ENCODE measurements at places on chromosomes 7 and 10. TPM values are rescaled to one million over a fixed set of nuclear protein-coding genes. Genes with fewer than 3 reads are reported as not detected.

DNA sequence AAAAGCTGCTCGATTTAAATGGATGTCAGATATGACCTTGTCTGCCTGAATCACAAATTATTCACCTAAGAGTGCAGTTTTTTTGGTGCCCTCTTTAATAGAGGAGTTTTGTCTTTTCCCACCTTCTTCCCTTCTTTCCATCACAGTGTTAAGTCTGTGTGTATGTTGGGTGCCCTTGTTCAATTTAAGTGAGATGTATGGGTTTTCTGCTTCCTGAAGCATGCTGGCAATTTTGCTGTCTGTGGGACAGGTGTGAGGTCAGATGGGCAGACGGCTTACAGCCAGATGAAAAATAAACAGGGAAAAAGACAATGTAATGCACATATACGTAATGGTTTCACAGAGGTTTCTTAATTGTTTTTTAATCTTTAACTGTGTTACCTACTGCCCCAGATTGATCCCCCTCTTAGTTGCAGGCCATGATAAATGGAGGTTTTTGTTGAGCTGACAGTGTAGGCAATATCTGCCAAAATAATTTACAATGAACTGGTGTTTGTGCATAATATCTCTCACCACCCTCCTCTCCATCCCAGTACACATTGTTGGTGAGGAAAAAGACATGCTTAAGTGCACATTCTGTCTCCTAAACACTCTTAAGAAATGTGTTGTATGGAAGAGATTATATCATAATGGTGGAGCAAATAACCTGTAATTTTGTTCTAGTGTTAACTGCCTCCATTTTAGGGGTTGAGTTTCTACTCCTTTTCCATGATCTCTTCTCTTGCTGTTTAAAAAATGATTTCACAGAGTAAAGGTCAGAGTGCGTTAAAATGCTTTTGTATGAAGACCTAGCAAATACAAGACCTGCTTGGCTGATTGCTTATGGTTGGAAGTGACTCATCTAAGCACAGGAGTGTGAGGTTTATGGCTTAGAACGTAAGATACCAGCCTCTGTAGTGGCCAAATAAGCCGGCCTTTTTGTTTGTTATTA, 123.9 kb downstream of the LRRC4 start:
- DNase-seq: peak; percentile 72

DNA sequence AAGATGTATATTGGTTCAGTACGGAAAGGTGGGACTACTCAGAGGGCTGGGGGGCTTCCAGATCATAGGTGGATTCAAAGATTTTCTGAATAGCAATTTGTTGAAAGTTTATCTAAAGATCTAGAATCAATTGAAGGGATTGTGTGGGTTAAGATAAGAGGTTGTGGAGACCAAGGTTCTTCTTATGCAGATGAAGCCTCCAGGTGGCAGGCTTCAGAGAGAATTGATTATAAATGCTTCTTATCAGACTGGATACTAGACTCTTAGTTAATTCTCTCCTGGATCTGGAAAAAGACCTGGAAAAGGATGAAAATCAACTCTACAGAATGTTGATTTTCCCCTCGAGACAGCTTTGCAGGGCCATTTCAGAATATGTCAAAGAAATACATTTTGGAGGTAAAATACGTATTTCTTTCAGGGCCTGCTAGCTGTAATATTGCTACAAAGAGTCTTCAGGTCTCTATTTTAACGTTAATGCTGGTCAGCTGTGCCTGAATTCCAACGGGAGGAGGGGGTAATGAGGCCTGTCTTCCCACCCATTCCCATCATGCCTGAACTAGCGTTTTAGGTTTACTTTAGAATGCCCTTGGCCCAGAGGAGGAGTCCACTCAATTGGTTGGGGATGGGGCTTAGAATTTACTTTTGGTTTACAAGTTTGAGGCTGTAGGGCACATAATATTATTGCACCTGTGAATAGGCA, 12.8 kb upstream of the GPR15LG start:
- DNase-seq: no peak

- DNase-seq: no peak
These were observed 77.5 kb downstream of the HGF start for GRCh38 chr7:81692146-81692905.

DNA sequence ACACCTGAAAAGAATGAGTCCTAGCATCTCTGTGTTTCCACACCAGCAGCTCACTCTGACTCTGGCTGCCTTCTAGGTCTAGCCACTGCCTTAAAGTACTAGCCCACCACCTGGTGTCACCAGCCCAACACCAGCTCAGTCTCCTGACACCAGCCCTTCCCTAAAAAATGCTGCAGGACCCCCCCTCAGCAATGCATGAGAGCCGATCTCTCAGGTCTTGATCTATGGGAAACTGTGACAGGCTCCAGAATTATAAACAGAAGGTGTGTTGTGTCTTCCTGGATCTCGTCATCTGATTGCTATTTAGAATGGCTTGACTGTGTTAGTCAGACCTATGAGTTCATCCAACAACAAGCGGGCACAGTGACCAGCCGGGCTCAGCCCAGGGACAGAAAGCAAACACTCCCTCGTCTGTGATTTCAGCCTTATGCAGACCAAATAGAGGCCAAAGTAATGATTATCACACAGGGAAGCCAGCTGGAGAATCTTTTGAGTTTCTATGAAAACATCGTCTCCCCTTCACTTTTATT, 66.6 kb downstream of the CUBN start:
- DNase-seq: no peak

DNA sequence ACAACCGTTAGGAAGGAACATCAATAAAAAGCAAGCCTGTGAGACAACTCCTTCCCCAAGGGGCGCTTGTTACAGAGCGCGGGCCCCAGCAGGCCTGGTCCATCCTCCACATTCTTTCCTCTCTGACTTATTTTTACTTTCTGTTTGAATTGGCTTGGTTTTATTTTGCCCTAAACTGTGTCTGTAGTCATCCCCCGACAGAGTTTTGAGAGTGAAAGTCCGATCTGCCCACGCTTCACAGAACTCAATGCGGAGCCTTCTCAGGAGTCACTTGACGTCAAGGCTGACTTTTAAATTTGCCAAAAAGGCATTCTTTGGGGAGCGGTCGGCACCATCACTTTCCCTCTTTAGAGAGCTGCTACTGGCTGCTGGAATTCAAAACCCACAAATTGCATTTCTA, 150.1 kb upstream of the KLF6 start:
- peak; percentile 37 for DNase-seq

DNA sequence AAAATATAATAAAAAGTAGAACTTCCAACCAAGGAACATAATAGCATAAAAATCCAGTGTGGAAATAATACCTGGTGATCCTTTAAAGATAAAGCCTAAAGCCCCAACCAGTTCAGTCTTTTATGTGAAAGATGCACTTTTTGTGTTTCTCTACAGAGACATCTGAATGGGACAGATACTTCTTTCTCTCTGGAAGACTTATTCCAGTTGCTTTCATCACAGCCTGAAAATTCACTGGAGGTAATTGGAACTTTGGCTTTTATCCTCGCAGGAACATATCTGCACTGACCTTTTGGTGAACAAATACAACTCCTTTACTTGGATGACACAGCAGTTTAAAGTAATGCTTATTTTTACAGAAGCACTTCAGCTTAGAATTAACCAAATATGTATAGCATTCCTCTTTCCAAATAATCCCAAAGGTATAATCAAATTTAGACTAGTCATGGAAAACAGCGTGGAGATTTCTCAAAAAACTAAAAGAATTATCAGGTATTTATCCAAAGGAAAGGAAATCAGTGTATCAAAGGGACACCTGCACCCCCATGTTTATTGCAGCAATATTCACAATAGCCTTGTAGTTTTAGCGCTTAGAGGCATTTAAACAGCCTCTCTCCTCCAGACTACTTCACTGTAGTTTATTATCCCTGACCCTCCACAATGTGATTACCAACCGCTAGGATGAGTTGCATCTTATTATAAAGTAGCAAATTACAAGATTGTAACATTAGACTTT, 16.8 kb downstream of the HNRNPA2B1 start:
- no peak for DNase-seq

- DNase-seq: peak; percentile 62
These were observed 1.8 kb downstream of the TNRC18 start for GRCh38 chr7:5421714-5422395.

- no peak for DNase-seq
These were observed 947.0 kb downstream of the REEP3 start for GRCh38 chr10:64468219-64468618.

DNA sequence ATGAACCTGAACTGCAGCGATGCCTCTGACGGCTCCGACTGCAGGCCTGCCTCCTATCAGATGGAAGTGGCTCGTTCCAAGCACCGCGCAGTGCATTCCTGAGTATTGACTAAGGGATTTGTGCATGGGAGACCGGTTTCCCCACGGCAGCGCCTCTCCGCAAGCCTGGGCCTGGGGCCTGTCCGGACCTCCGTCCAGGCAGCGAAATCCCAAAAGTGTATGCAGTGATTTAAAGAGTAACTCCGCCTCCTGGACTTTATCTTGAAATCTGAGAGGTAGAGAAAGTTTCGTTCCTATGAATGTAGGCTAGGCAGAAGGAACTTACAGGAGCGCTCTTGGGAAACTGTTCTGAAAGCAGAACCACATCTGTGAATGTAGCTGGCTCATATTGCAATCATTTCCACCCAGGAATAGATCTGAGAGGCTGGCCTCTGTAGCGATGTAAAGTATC, 106.2 kb upstream of the CELF2 start:
- DNase-seq: peak; percentile 52

GRCh38 chr7:135721198-135721820, 6.7 kb downstream of the SLC13A4 start:
- no peak for DNase-seq

The SLC29A4 gene
- 22.7 TPM for polyA plus RNA-seq

The LRRC4 gene
- 2.1 TPM for polyA plus RNA-seq

- DNase-seq: peak; percentile 41
These were observed 404.2 kb downstream of the THSD7A start for GRCh38 chr7:11427686-11428273.

GRCh38 chr7:55413442-55413841, 48.3 kb downstream of the LANCL2 start:
- no peak for DNase-seq

DNA sequence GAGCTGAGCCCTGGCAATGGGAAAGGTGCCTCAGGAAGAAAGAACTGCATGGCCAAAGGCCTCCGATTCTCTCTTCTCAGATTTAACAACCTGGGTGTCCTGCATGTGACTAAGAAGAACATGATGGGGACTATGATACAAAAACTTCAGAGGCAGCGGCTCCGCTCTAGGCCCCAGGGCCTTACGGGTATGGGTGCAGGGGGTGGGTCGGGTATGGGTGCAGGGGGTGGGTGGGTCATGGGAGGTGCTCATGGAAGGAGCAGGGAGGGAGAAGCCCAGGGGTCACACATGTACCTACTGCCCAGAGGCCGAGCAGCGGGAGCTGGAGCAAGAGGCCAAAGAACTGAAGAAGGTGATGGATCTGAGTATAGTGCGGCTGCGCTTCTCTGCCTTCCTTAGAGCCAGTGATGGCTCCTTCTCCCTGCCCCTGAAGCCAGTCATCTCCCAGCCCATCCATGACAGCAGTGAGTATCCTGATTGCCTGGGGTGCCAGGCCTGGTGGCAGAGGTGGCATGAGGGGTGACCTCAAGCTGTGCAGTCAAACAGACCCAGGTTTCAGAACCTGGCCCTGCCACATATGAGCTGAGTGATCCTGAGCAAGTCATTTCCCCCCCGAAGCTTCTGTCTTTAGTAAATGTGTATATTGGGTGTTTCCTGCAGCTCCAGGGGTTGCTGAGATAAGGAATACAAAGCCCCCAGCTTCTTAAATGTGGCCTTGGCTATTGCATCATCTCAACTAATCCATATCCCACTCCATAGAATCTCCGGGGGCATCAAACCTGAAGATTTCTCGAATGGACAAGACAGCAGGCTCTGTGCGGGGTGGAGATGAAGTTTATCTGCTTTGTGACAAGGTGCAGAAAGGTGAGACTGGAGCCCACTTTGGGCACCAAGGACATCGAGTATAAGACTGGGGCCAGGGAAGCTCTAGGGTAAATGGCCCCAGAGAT, 2.0 kb downstream of the NFKB2 start:
- DNase-seq: no peak

GRCh38 chr10:20624642-20625041, 272.5 kb downstream of the NEBL start:
- no peak for DNase-seq

GRCh38 chr7:33050535-33051318, 11.8 kb downstream of the NT5C3A start:
- peak; percentile 72 for DNase-seq

The KDM7A gene
- 17.3 TPM for polyA plus RNA-seq

DNA sequence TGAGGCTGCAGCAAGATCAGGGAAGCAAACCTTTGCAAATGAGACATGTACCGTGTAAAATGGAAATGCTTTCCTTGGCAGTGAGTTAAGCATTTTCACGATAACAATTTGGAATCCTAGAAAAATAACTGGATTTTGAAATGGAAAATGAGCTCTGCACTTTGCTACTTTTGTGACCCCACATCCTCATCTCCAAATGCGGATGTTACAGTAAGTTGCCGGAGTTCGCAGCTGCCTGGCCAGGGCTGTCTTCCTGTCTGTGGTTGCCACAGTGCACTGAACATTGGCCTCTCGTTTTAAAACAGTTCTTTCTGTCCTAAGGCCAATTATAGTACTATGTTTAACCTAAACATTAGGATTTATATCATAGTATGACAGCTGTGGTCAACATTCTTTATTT, 136.2 kb upstream of the FZD8 start:
- DNase-seq: no peak

DNA sequence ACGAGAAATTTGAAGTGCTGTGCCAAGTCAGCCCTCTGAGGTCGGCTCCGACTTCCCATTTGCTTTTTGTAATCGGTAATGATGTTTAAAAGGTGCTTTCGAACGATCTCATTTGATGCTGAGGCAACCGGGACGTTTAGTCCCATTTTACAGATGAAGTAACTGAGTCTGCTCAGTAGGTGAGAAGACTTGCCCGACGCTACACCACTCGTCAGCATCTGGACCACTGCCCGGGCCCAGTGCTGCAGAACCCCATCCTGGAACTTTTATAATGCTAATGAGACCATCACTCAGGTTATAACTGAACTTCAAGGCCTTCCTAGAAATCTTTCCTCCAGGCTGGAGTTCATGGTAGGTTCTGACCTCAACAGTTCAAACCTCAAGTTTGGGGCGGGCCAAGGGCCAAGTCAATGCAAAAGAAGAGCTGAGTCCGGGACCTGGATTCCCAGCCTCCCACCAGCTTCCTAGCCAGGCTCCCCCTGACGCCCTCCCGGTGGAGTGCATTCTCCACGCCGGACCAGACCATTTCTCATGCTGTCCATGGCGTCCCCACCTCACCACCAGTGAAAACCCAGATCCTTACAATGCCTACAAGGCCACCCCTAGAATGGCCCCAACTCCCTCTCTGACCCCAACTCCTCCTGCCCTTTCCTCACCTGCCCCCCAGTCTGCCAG, 699 bp upstream of the PDLIM1 start:
- no peak for DNase-seq

The COBL gene
- polyA plus RNA-seq: 30.5 TPM

The HOXA5 gene
- 30.3 TPM for polyA plus RNA-seq

DNA sequence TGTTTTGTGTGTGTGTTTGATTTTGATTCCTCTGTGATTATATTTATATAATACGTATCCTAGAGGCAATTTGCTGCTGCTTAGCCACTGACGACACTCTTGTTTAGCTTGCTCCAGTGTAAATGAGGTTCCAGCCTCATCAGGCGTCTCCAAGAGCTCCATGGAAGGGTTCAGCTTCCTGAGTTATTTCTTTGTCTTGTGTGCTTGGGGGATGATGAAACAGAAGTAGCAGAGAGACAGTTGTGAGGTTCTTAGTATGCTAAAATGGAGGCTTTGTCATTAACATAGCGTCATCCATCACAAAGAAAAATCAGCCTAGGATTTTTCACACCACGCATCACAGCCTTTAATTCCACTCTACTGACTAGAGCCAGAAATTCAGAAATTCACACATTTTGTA, 85.1 kb downstream of the KLF6 start:
- no peak for DNase-seq
